ENCODE measurements at places on chromosomes 16 and 17.

DNA sequence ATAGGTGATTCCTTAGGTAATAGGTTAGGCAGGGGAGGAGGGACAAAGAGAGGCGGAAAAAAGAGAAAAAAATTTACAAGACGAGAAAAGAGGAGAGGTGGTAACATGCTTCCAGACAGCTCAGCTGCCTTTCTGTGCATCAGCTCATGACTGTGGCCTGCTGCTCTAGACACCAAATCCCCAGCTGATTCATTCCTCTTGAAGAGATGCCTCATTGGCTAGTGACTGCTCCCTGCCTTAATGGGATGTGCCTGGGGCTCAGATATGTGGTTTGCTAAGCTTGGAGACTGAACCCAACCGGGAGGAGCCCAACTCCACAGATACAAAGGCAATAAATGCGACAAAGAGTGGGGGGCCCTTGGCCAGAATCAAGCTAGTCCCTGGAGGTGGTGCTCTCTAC is 105.9 kb upstream of the FAM20A start:
- DNase-seq, result no peak

DNA sequence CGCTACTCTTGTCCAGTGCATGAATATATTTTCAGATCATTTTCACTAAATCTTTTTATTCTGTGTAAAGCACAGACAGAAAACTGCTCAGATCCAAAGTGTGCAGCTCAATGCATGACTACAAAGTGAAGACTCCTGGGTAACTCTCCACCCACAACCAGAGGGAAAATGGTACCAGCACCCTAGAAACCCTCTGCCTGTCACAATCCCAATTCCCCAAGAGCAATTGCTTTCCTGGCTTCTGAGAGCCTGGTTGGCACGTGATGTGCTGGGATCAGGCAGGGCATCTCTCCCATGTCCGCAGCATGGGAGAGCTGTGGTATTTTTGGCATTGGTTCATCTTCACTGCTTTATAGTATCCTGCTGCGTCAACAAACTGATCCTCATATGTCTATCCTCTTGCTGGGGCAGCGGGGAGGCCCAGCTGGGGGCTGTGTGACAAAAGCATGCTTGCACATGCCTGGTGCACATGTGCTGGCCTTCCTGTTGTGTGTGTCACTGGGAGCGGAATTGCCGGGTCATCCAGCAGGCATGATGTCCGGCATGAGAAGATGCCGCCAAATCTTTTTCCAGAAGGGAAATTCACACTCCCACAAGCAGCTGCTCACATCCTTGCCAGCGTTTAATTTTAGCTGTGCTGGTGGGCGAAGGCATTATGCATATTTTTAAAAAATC is 278.9 kb upstream of the FOXF1 start:
- no peak for DNase-seq

- DNase-seq, result no peak
These were observed 44.1 kb upstream of the MYH10 start for GRCh38 chr17:8674344-8675305.

GRCh38 chr17:44906010-44906646 is 6.9 kb upstream of the EFTUD2 start:
- DNase-seq, result no peak

GRCh38 chr16:53726625-53727024 is 22.7 kb downstream of the FTO start:
- DNase-seq, result no peak

DNA sequence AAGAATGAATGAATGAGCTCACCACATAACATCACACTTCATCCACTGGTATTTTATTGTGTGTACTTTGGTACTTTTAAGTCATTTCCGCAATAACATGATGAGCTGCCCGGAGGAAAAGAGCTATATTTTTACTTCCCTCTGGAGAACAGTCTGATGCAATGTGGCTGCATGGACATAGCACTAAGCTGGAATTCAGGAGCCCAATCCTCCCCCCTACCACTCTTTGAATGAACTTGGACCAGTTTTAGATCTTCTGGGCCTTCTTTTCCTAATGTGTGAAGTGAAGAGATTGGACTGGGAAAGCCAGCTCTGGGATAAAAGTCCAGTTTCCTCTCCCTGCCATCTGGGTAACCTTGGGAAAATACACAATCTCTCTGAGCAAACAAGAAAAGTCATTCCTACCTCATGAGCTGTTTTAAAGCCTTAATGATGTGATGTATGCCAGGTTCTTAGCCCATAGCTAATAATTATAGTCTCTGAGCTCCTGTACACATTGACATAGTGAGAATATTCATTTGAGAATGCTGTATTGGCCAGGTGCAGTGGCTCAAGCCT is 79.3 kb downstream of the ABCC12 start:
- DNase-seq, result no peak

DNA sequence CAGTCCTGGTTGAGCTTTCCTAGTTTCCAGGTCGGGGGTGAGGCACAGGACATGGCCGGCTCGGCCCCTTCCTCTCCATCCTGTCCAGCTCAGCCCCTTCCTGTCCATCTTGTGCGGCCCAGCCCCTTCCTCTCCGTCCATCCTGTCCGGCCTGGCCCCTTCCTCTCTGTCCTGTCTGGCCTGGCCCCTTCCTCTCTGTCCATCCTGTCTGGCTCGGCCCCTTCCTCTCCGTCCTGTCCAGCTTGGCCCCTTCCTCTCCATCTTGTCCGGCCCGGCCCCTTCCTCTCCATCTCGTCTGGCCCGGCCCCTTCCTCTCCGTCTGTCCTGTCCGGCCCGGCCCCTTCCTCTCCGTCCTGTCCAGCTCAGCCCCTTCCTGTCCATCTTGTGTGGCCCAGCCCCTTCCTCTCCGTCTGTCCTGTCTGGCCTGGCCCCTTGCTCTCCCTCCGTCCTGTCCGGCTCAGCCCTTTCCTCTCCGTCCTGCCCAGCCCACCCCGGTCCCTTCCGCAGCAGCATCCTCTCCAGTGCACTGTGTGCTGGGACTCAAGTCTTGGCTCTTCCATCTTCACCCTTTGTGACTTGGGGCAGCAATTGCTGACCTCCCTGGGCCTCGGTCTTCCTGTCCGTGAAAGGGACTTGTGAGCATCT is 5.5 kb upstream of the ZNF750 start:
- no peak for DNase-seq

DNA sequence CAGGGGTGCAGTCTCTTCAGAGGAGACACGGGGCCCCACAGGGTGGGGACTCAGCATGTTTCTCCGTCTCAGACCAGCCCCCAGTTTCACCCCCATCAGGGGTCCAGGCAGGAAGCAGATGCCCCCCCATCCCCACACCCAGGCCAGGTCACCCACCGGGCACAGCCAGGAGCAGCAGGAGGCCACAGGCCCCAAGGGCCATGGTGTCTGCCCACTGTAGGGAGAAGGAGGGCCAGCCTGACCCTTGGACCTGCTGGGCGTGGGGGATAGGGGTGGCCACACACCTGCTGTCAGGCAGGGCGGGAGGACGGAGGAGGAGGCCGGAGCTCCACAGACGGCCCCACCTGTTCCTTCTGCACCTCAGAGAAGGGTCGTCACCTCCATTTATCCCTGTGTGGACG is at the start of gene TPSG1:
Gene TPSG1, minus strand, starts transcription at position 218 of the 401 bp plus-strand sequence. Its CDS starts 16 bp downstream, at position 202.
- no peak for DNase-seq

- no peak for DNase-seq
These were observed 5.7 kb downstream of the RMI2 start for GRCh38 chr16:11350921-11351335.

GRCh38 chr17:68052810-68053209 is 17.3 kb downstream of the KPNA2 start:
- DNase-seq, result no peak

DNA sequence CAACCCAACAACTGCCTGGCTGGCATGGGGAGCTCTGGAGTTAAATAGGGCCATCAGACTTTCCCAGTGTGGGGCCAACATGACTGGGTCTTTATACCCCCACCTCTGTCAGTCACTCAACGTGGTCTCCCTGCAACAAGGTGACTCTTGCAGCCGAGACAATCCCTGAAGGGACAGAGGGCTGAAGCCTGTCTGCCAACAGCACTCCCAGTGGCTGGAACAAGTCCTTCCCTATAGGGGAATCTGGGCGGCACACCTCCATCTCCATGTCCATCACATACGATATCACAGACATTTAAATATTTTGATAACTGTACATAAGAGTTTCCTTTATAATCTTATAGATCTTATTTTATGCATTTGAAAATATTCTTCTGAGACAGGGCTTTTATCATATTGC is 4.8 kb upstream of the MAPT start:
- no peak for DNase-seq

GRCh38 chr16:34648-34987 is 18.8 kb downstream of the POLR3K start:
- DNase-seq, result no peak
